ENCODE measurements at places on chromosomes 16 and 17.

GRCh38 chr17:76695059-76695831 is 15.5 kb downstream of the MXRA7 start:
- DNase-seq = no peak
- H3K36me3 ChIP-seq = peaks cover 2% of the 10 kb centered on the region
- no peaks in the 10 kb centered on the region for H3K27me3 ChIP-seq
- H3K4me3 ChIP-seq = no peak overlapping the region
- no peak overlapping the region for H3K27ac ChIP-seq

GRCh38 chr17:40348136-40348504 is 16.4 kb downstream of the GJD3 start:
- peak overlapping the region; percentile 87 for H3K27ac ChIP-seq
- no peaks in the 10 kb centered on the region for H3K27me3 ChIP-seq
- peak overlapping the region; percentile 28 for H3K4me3 ChIP-seq
- H3K36me3 ChIP-seq = peaks cover 18% of the 10 kb centered on the region
- DNase-seq = no peak

GRCh38 chr17:21212826-21213637 is 929 bp downstream of the TMEM11 start:
- no peaks in the 10 kb centered on the region for H3K27me3 ChIP-seq
- peak overlapping the region; percentile 92 for H3K4me3 ChIP-seq
- H3K36me3 ChIP-seq = peaks cover 3% of the 10 kb centered on the region
- peaks cover 35% of the 10 kb centered on the region for H3K4me1 ChIP-seq
- H3K27ac ChIP-seq = peak overlapping the region; percentile 98

GRCh38 chr17:79395066-79395465 is 215.8 kb downstream of the RBFOX3 start:
- no peaks in the 10 kb centered on the region for H3K4me1 ChIP-seq
- no peak overlapping the region for H3K27ac ChIP-seq
- no peak for DNase-seq
- peaks cover 96% of the 10 kb centered on the region for H3K27me3 ChIP-seq
- H3K36me3 ChIP-seq = no peaks in the 10 kb centered on the region
- no peak overlapping the region for H3K4me3 ChIP-seq

DNA sequence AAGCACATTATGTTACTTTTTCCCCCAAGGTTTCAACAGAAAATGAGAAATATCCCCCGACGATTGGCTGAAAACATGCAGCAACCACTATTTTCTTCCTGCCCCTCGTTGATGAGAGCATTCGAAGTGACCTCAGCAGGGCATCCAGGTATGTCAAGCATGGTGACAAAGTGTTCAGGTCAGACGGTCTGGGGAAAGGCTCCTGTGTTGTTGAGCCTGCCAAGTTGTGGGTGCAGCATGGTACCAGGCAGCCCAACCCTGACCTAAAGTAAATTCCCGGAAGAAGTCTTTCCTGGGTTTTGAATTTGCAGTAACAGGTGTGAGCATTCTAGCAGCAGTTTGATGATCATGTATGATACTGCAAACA is 51.7 kb upstream of the SEC14L1 start:
- no peak for DNase-seq
- peaks cover 16% of the 10 kb centered on the region for H3K4me1 ChIP-seq
- peak overlapping the region; percentile 97 for H3K27ac ChIP-seq
- H3K4me3 ChIP-seq = peak overlapping the region; percentile 93
- peaks cover 12% of the 10 kb centered on the region for H3K36me3 ChIP-seq

DNA sequence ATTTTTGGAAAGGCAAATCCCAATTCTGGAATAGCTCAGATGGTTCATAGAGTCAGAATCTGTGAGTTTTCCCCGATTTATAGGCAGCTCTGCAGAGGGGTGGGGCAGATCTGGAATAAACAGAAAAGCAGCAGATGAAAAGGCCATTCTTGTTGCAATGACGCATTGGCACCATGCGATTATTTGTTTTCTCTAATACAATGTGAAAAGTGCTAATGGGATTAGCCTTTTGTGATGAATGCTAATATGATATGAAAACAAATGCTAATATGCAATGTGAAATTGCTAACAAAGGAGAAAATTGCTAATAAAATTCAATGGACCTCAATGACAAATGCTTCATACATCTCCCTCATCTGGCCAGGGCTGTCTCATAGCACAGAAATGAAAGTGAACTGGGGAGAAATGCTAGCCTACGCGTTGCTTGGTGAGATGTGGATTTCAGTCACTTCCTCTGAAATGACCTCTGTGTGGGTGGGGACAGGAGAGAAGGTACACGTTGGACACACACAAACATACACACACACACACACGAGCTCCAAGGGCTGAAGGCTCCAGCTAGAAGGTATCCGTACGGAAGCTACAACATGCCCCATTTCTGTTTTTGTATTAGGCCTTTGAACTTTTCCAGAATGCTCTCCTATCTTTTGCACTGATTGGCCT is 394.5 kb downstream of the XYLT1 start:
- H3K4me1 ChIP-seq = no peaks in the 10 kb centered on the region
- no peak for DNase-seq
- H3K27me3 ChIP-seq = peaks cover 14% of the 10 kb centered on the region
- H3K36me3 ChIP-seq = no peaks in the 10 kb centered on the region
- H3K27ac ChIP-seq = no peak overlapping the region
- H3K4me3 ChIP-seq = no peak overlapping the region
